T-cell (primary cell): ENCODE measurements at places on chromosomes 7 and 10.

GRCh38 chr7:91517201-91517785, 253.1 kb downstream of the FZD1 start:
- DNase-seq: no peak
- H3K27ac ChIP-seq: no peak overlapping the region
- H3K4me3 ChIP-seq: no peak overlapping the region
- H3K36me3 ChIP-seq: no peaks in the 10 kb centered on the region

DNA sequence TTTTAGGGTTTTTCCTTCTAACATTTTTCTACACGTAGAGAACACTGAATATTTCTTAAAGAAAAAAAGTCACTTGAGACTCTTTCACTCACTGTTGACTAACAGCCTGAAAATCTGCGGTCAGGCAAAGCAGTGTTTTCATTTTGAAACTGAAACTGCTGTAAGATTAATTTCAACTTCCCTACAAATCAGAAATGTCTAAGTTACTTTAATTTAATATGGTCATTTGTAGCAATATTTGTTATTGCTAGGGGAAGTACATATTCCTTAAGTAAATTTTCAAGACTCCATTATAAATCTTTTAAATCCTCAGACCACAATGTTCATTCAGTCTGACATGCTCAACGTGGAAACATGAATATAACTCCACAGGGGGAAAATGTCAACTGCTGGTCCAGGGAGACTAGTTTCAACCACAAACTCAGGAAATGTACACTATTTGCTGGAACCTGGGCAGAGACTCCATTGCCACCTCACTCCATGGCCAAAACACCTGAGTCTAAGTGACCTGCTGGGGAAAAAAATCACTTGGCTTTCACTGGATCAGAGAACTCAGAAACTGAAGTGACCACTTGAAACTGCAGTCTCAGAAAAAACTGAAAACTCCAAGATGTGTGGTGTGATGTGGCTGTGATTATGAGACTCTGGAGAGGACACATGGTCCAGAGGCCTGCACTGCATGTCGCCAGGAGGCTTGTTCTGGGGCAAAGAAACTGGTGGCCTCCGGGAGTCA, 161.2 kb downstream of the TAX1BP1 start:
- H3K36me3 ChIP-seq: no peaks in the 10 kb centered on the region

DNA sequence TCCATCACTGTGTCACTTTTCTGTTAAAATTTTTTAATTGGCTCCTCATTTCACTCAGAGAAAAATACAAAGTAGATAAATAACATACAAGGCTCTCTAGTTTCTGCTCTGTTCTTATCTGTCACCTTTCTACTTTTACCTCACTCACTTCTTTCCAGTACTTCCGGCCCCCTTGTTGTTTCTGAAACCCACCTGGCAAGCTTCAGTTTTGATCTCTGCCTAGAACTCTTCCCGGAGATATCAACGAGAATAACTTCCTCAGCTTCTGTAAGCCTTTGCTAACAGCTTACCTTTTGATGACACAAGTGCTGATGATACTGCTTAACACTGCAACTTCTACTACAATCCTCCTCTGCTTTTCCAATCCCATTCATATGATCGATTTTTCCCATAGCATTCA, 566.2 kb downstream of the PCDH15 start:
- H3K4me3 ChIP-seq: no peak overlapping the region
- no peak for DNase-seq
- H3K27me3 ChIP-seq: no peaks in the 10 kb centered on the region
- H3K36me3 ChIP-seq: no peaks in the 10 kb centered on the region

- H3K36me3 ChIP-seq: no peaks in the 10 kb centered on the region
- H3K27me3 ChIP-seq: no peaks in the 10 kb centered on the region
- no peak overlapping the region for H3K27ac ChIP-seq
- H3K4me1 ChIP-seq: no peaks in the 10 kb centered on the region
- DNase-seq: no peak
Measured at GRCh38 chr7:44195889-44196288, 4.9 kb upstream of the YKT6 start.

GRCh38 chr10:31343009-31343408, 24.0 kb downstream of the ZEB1 start:
- DNase-seq: no peak
- no peaks in the 10 kb centered on the region for H3K27me3 ChIP-seq
- H3K27ac ChIP-seq: no peak overlapping the region
- no peak overlapping the region for H3K4me3 ChIP-seq

DNA sequence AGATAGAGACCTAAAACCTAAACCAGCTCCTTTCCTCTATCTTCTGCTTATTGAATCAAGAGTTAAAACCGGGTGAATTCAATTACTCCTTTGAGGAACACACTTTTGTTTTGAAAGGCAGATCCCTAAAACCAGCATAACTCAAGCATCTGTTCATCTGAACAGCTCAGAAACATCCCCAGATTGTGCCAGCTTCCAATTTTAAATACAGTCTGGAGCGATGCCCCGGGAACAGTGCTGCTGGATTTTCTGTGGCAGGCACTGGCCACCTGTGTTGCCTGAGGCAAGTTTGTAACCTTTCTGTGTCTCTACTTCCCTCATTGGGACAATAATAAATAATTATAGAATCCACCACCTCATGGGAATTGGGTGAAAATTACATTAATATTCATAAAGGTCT, 281.4 kb upstream of the NFE2L3 start:
- no peak for DNase-seq
- H3K4me3 ChIP-seq: no peak overlapping the region
- no peaks in the 10 kb centered on the region for H3K36me3 ChIP-seq
- H3K27me3 ChIP-seq: peaks cover 14% of the 10 kb centered on the region

DNA sequence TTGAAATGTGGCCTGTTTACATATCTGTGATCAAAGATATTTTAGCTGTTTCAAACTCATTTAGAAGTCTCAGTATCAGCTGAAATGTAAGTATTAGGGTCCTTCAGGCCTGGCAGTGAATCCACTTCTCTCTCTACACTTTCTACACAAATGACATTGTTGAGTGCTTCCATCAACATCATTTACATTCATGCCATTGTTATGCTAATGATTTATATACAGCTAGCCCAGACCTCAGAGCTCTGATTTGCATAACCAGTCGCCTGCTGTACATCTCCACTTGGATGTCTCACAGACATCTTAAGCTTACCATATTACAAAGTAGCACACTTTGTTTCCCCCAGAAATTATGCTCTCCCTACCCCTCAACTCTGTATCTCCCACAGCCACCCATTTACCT, 71.6 kb downstream of the GSDME start:
- H3K27me3 ChIP-seq: no peaks in the 10 kb centered on the region
- DNase-seq: no peak
- no peak overlapping the region for H3K27ac ChIP-seq

DNA sequence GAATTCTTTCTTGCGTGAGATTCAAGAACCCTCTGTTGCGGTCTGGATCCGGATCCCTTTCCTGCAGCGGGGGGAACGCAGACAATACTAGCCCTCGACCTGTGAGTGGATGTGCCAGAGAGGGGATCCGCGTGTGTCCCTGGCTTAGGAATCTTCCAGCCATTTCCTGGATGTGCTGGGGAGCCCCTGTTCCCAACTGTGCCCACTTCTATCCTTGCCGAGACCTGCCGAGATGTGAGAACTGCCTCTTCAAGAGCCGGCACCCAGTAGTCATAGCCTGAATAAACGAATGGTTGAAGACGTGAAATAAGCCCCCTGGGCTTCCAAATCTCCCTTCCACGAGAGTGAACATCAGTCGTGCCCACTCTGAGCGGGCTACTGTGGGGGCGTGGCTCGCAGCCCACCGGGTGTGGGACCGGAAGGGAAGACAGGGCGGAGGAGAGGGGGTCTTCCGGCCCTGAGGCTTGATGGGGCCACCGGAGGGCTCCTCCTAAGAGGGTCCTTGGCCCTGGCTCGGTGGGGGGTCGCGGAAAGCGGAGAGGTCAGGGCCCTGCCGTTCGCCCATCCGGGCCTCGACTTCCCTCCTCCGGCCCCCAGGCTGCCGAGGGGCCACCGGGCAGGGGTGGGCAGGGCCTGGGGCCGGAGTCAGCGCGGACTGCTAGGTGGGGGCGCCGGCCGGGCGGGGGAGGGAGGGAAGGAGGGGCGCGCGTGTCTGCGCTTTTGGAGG, 1.3 kb upstream of the CCDC136 start:
- peaks cover 22% of the 10 kb centered on the region for H3K4me1 ChIP-seq
- no peaks in the 10 kb centered on the region for H3K36me3 ChIP-seq
- peak overlapping the region; percentile 43 for H3K27ac ChIP-seq
- no peaks in the 10 kb centered on the region for H3K27me3 ChIP-seq

DNA sequence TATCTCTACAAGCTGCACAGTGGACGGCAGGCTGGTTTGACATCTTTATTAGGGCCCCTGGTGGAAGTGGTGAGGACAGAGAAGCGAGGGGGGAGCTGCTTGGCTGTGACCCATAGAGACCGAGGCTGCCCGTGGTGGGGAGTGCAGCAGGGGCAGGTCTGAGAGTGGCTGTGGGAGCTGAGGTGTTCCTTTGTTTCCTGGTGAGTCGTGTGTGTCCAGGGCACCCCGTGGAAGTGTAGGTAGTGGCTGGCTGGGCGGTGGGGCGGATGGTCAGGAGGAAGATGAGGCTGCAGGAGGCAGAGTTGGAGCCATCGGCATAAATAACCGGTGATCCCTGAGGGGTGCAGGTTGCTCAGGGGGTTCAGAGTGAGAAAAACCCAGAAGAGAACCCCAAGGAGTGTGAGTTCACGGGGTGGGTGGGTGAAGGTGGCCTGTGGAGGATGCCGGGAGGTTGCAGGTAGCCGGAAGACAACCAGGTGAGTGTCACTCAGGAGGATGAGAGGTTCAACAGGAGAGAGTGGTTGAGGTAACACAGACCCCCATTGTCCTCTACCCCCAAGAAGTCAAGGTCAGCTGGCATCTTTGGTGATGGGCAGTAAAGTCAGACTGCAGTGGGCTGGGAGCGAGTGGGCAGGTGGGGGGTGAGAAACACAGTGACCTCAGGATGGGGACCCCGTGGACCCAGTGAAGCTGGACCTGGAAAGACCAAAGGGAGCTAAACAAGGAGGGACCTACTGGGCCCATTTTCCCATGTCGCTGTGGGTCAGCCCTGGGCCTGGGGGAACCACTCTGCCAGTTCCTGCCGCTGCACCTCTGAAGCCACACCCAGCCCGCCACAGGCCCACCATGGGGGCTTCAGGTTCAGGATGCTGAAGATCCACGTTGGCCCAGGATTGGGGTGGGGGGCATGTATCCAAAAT, 7.8 kb downstream of the ATP6V0E2 start:
- H3K36me3 ChIP-seq: no peaks in the 10 kb centered on the region
- H3K27ac ChIP-seq: no peak overlapping the region
- no peak for DNase-seq
- H3K27me3 ChIP-seq: no peaks in the 10 kb centered on the region

DNA sequence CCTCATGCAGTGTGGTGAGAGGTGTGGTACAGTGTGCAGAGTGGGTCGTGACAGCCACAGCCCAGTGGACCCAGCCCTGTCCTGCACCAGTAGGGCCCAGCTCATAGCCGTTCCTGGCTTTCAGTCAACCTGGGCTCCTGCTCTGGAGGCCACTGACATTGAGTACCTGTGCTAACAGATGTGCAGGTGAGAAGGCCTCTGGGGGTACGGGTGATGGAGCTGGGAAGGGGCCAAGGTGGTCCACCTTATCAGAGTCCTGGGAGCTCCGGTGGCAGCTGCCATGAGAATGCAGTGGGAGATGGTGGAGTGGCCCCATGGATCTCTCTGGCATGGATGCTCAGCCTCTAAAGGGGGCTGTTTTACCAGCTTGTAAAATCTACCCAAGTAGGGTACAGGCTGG, 6.1 kb upstream of the TBRG4 start:
- no peaks in the 10 kb centered on the region for H3K4me1 ChIP-seq
- DNase-seq: no peak
- no peaks in the 10 kb centered on the region for H3K36me3 ChIP-seq
- no peak overlapping the region for H3K4me3 ChIP-seq
